ENCODE measurements at places on chromosomes 4 and X. TPM values are rescaled to one million over a fixed set of nuclear protein-coding genes. Genes with fewer than 3 reads are reported as not detected.

DNA sequence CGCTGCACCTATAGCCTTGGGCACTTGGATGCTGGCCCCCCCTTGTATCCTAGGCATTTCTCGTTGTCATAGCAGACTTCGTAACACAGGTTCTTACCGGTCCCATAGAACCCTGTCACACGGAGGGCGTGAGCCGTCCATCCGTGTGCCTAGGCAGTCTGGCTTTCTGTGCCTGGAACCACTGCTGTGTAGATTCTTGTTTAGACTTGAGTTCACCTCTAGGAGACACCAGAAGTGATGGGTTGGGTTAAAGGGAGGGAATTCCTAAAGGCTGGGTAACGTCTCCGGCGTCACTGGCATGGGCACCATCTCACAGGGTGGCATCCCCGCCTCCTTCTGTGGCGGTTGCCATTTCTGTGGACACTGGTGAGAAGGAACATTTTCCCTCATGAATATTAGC, 13.5 kb upstream of the NKX1-1 start:
- H3K27me3 ChIP-seq = peaks cover 37% of the 10 kb centered on the region
- H3K27ac ChIP-seq = no peak overlapping the region
- H3K36me3 ChIP-seq = no peaks in the 10 kb centered on the region
- H3K4me3 ChIP-seq = no peak overlapping the region

- no peak overlapping the region for H3K4me3 ChIP-seq
- H3K27me3 ChIP-seq = no peaks in the 10 kb centered on the region
- H3K36me3 ChIP-seq = no peaks in the 10 kb centered on the region
- H3K27ac ChIP-seq = no peak overlapping the region
- no peak for DNase-seq
Measured at GRCh38 chr4:92246384-92246783, 57.4 kb upstream of the GRID2 start.

- no peak overlapping the region for H3K27ac ChIP-seq
- no peaks in the 10 kb centered on the region for H3K36me3 ChIP-seq
- peaks cover 7% of the 10 kb centered on the region for H3K4me1 ChIP-seq
Measured at GRCh38 chr4:8171266-8171665, 12.7 kb upstream of the ABLIM2 start.

Gene SLC6A14
- 45.4 TPM for total RNA-seq

Gene PIM2
- total RNA-seq = 20.6 TPM

- no peak overlapping the region for H3K4me3 ChIP-seq
- H3K27me3 ChIP-seq = no peaks in the 10 kb centered on the region
- no peaks in the 10 kb centered on the region for H3K36me3 ChIP-seq
- H3K27ac ChIP-seq = no peak overlapping the region
- H3K4me1 ChIP-seq = no peaks in the 10 kb centered on the region
Measured at GRCh38 chr4:35399912-35400311, 844.4 kb downstream of the ARAP2 start.

DNA sequence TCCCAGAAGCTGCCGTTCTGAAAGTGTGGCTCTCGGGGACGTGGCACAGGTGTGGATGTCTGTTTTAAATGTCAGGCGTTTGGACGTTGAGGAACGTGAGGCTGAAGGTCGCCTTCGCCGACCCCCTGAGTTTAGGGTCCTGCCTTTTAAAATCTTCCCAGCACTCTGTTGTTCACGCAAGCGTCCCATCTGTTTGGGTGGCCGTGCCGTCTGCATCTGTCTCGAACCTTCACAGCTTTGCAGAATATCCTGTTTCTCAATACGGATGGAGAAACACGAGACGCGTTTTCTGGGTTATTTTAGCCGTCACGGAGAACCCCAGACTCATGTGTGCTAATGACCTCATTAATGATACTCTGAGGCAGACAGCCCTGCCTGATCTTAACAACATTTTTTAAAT, 31.5 kb downstream of the SHOX start:
- H3K4me3 ChIP-seq = no peak overlapping the region
- H3K27ac ChIP-seq = no peak overlapping the region
- DNase-seq = no peak
- no peaks in the 10 kb centered on the region for H3K36me3 ChIP-seq
- H3K27me3 ChIP-seq = no peaks in the 10 kb centered on the region
- no peaks in the 10 kb centered on the region for H3K4me1 ChIP-seq

Gene CENPVL1
- total RNA-seq = not detected

DNA sequence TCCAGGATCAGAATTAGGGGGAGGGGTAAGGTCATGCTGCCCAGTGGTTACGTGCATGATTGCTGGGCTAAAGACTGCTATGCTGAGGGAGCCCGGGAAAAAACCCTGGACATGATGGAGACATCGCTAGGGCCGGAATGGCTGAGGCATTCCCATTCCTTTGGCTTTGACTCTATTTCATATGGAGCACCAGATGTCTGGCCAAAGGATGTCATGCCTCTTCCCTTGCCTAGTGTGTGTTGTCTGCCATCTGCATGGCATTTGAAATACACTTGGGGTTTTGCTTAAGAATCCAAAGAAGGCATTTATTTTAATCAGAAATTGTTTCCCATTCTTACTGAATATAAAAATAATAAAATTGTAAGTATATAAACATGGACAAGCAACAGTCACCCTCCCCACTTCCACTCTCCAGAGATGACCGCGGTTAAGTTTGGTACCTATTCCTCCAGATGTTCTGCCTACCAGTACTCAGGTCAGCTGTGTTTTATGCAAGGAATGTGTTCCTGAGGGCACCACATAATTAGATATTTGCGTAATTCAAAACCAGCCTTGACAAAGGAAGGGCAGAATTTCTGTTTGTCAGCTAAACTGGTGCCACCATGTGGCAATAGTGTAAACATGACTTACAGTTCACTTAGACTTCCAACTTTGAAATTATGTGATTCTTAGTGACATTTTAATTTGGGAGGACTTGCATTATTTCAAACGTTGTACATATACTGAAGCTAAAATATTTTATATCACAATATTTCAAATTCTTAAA, 105.9 kb downstream of the CT47B1 start:
- H3K4me3 ChIP-seq = no peak overlapping the region
- DNase-seq = no peak
- no peak overlapping the region for H3K27ac ChIP-seq
- H3K4me1 ChIP-seq = no peaks in the 10 kb centered on the region
- H3K36me3 ChIP-seq = no peaks in the 10 kb centered on the region

- H3K36me3 ChIP-seq = no peaks in the 10 kb centered on the region
- H3K27ac ChIP-seq = no peak overlapping the region
- no peak overlapping the region for H3K4me3 ChIP-seq
- no peak for DNase-seq
- H3K4me1 ChIP-seq = no peaks in the 10 kb centered on the region
Measured at GRCh38 chr4:90306810-90307209, 179.6 kb downstream of the CCSER1 start.

DNA sequence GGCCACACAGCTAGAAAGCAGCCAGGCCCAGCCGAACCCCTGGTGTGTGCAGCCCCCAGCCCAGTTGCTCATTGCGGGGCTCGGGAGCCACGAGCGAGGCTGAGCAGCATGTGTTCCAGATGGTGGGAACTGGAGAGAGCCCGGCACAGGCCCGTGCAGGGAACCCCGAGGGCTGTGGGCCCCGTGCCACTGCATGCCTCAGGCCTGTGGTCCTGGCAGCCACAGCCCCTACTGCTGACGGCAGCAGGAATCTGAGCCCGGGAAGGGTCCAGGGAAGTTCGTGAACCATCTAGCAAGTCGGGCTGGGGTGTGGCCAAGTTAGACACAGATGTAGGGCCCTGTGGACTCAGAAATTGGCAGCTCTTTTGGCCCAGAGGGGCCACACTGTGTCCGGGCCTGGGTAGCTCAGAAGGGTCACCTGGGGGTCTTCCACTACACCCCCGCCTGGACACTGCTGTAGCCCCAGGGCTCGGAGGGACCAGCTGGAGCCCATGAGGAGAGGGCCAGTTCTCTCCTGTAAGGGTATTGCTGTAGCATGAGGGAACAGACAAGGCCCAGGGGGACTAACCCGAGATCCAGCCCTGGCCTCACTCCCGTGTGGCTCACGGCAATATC, 12.1 kb downstream of the HTRA3 start:
- no peak overlapping the region for H3K27ac ChIP-seq
- no peak overlapping the region for H3K4me3 ChIP-seq
- no peaks in the 10 kb centered on the region for H3K36me3 ChIP-seq
- H3K27me3 ChIP-seq = no peaks in the 10 kb centered on the region
- peaks cover 13% of the 10 kb centered on the region for H3K4me1 ChIP-seq

DNA sequence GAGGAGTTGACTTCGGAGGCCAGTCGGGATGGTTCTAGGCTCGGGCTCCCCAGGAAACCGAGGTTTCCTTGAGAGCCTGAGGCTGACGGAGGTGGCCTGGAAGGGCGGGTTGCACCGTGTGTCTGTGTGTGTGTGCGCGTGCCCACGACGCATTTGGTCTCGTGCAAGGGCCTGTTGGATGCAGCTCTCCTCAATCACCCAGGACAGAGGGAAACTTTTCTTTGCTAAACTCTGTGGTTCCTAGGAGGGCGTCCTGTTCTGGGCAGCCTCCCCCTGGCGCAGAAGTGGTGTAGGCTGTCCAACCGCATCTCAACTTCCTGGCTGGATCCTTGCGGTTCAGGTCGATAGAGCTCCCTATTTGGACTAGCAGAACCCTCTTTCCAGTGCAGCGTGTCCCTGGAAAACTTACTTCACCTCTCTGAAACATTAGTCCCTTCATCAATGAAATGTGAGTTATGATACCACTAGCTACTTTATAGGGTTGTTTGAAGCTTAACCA, 973 bp downstream of the STK32B start:
- no peak overlapping the region for H3K27ac ChIP-seq
- no peaks in the 10 kb centered on the region for H3K36me3 ChIP-seq
- H3K4me3 ChIP-seq = peak overlapping the region; percentile 62
- peaks cover 21% of the 10 kb centered on the region for H3K4me1 ChIP-seq

GRCh38 chrX:136577552-136577951, 45.5 kb downstream of the VGLL1 start:
- no peak overlapping the region for H3K27ac ChIP-seq
- no peaks in the 10 kb centered on the region for H3K36me3 ChIP-seq
- DNase-seq = peak; percentile 38
- no peak overlapping the region for H3K4me3 ChIP-seq

DNA sequence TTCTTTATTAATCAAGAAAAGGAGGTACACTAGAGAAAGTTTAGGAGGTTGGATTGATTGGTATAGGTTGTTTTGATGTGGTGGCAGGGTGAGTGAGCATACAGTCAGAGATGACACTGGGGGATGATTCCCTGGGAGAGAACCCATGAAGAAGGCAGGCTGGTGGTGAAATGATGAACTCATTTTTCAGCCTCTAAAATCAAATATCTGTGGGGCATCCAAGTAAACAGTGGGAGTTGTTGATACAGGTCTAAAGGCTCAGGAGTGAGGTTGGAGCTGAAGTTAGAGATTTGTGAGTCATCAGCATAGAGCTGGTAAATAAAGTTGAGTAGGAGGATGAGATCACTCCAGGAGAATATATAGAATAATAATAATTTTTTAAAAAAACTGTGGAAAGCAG, 10.0 kb upstream of the AP1S2 start:
- no peaks in the 10 kb centered on the region for H3K4me1 ChIP-seq
- no peak overlapping the region for H3K27ac ChIP-seq
- H3K27me3 ChIP-seq = no peaks in the 10 kb centered on the region
- no peak for DNase-seq

Gene NAP1L2
- 2.1 TPM for total RNA-seq

GRCh38 chrX:51420610-51421009, 75.8 kb downstream of the NUDT11 start:
- H3K4me1 ChIP-seq = no peaks in the 10 kb centered on the region
- no peak overlapping the region for H3K27ac ChIP-seq
- no peaks in the 10 kb centered on the region for H3K27me3 ChIP-seq
- no peak overlapping the region for H3K4me3 ChIP-seq
- DNase-seq = no peak
- H3K36me3 ChIP-seq = no peaks in the 10 kb centered on the region

Gene BTC
- total RNA-seq = 2.9 TPM

Gene IL15
- 9.7 TPM for total RNA-seq

Gene NHS
- total RNA-seq = 2.7 TPM

DNA sequence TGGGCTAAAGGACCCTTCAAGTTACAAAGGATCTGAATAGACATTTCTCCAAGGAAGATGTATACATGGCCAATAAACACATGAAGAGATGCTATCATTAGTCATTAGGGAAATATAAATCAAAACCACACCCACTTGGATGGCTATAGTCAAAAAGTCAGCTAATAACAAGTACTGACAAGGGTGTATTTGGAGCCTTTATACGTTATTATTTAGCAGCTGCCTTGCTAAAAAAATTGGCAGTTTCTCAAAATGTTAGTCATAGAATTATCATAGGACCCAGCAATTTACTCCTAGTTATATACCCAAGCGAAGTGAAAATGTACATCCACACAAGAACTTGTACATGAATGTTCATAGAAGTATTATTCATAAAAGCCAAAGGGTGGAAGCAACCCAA, 112.7 kb upstream of the DUSP21 start:
- H3K36me3 ChIP-seq = no peaks in the 10 kb centered on the region
- no peak for DNase-seq
- H3K27ac ChIP-seq = no peak overlapping the region
- H3K4me3 ChIP-seq = no peak overlapping the region
- no peaks in the 10 kb centered on the region for H3K27me3 ChIP-seq

Gene AFF2
- total RNA-seq = 10.9 TPM

Gene PAGE1
- total RNA-seq = not detected

Gene PARM1
- total RNA-seq = 64.1 TPM

DNA sequence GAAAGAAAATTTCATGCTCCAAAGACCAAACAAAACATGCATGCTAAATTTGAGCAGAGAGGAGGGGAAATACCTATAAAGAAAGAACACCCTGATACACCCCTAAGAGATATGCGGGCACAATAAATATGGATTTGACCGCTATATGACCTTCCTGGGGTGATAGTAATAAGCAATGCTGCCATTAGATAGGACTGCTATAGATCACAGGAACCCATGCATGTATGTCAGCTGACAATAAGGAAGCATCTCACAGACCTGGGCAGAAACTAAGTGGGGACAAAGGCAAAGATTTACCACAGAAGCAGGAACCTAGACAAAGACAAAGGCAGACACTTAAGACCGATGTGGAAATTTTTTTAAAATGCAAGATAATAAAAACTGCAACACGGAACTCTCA, 21.3 kb downstream of the ZNF721 start:
- H3K27me3 ChIP-seq = no peaks in the 10 kb centered on the region
- no peaks in the 10 kb centered on the region for H3K36me3 ChIP-seq
- H3K27ac ChIP-seq = no peak overlapping the region
- no peak overlapping the region for H3K4me3 ChIP-seq
- H3K4me1 ChIP-seq = peaks cover 4% of the 10 kb centered on the region
- no peak for DNase-seq

- H3K27ac ChIP-seq = no peak overlapping the region
- H3K36me3 ChIP-seq = no peaks in the 10 kb centered on the region
- no peak overlapping the region for H3K4me3 ChIP-seq
- peak; percentile 50 for DNase-seq
- H3K27me3 ChIP-seq = no peaks in the 10 kb centered on the region
- no peaks in the 10 kb centered on the region for H3K4me1 ChIP-seq
Measured at GRCh38 chrX:150848914-150849365, 49.5 kb downstream of the CD99L2 start.

GRCh38 chrX:153703036-153703370, 15.3 kb downstream of the SLC6A8 start:
- H3K27ac ChIP-seq = no peak overlapping the region
- no peaks in the 10 kb centered on the region for H3K4me1 ChIP-seq
- no peaks in the 10 kb centered on the region for H3K27me3 ChIP-seq
- DNase-seq = peak; percentile 58
- H3K36me3 ChIP-seq = peaks cover 34% of the 10 kb centered on the region

GRCh38 chrX:41491267-41492004, 44.3 kb downstream of the NYX start:
- no peak for DNase-seq
- no peak overlapping the region for H3K27ac ChIP-seq
- no peak overlapping the region for H3K4me3 ChIP-seq

GRCh38 chr4:164423819-164424218, 330.1 kb upstream of the SMIM31 start:
- H3K4me3 ChIP-seq = no peak overlapping the region
- H3K36me3 ChIP-seq = no peaks in the 10 kb centered on the region
- H3K4me1 ChIP-seq = no peaks in the 10 kb centered on the region
- H3K27me3 ChIP-seq = no peaks in the 10 kb centered on the region
